ENCODE measurements at places on chromosomes 4 and X.

DNA sequence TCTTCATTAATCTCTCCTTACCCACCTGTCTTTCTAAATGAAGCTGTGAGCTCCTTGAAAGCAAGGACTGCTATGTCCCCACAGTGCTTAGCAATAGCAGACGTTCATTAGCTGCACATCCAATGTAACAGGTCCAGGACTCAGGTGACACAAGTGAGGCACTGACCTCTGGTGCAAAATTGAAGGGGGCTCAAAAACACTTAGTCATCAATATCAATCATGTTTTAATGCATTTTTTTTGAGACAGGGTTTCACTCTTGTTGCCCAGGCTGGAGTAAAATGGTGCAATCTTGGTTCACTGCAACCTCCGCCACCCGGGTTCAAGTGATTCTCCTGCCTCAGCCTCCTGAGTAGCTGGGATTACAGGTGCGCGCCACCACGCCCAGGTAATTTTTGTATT lies 56.1 kb upstream of the ADGRG2 start:
- no peak for DNase-seq

GRCh38 chr4:40388239-40388638 lies 53.1 kb downstream of the CHRNA9 start:
- DNase-seq = no peak

GRCh38 chr4:23333946-23334878 lies 555.6 kb downstream of the PPARGC1A start:
- DNase-seq = no peak

DNA sequence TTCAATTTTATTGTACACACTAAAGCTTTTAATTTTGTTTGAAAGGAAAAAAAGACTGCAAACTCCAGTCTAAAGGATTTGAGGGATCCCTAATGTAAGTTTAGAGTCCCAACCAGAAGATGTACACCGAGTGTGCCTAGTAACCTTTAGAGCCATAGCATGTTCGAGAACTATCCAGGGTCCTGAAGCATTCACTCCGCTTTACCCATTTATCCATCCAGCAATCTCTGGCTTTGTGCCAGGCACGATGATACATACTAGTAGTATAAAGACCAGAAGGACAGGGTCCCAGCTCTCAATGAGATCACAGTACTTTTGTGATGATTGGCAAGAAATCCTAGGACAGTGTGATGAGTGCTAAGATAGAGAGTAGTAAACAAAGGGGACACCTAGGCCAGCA lies 168.7 kb downstream of the STK32B start:
- DNase-seq = no peak

- no peak for DNase-seq
Observed at GRCh38 chrX:41384051-41384705, 50.2 kb downstream of the DDX3X start.

- no peak for DNase-seq
Observed at GRCh38 chr4:124940387-124940786, 227.9 kb upstream of the ANKRD50 start.

DNA sequence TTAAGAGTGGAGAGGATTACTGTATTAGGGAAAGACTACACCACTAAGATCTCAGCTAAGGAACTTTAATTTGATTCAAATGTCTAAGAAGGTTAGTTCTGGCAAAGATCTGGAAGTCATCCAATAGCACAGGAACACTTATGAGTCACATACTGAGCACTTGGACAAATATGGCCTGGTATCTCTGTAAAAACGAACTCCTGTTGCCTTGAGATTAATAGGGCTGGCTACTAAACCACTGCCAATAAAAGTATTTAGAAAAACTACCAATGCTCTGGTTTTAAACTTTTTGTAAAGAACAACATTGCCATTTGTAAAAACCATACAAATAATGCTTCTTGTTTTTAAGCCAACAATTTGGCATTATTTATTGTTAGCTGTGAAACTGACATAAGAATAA lies 70.5 kb downstream of the SEC24D start:
- DNase-seq = no peak

DNA sequence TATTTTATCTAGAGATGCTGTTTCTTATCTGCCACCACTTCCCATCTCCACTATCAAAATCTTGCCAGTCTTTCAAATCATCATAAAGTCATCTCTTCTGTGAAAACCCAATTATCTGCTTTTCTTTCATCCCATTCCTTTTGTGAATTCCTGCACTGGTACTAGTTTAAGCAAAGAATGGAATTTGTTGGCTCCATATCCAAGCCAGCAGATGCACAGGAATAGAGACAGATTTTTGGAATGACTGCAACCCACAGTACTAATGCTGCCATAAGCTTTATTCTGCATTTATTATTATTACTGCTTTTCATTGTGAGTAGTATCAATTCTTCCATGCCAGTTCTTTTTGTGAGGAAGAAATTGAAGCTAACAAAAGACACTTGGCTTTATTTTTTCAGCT lies 616.7 kb downstream of the RAPGEF2 start:
- DNase-seq = no peak
